ENCODE measurements at places on chromosomes 4 and X. TPM values are rescaled to one million over a fixed set of nuclear protein-coding genes. Genes with fewer than 3 reads are reported as not detected.

- no peaks in the 10 kb centered on the region for H3K27me3 ChIP-seq
- H3K36me3 ChIP-seq = no peaks in the 10 kb centered on the region
- no peak overlapping the region for H3K27ac ChIP-seq
- no peak overlapping the region for H3K4me3 ChIP-seq
- no peaks in the 10 kb centered on the region for H3K4me1 ChIP-seq
Measured at GRCh38 chrX:49209434-49210251, 9.7 kb upstream of the SYP start.

DNA sequence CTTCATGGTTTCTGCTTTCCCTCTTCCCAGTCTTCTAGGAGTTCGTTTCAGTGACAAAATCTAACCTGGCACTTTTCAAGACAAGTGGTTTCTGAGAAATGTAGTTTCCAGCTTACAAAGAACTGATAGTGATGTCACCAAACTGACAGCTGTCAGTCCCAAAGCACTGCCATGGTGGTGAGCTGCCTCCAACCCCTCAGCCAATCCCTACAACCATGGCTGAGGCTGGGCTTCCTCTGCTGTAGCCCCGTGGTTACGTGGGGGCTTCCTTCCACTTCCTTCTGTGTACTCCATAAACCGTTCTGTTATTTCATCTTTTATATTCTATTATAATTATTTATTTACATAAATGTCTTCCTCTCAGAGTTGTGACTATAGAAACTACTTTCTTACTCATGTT, 198.6 kb upstream of the AGA start:
- no peaks in the 10 kb centered on the region for H3K36me3 ChIP-seq
- no peaks in the 10 kb centered on the region for H3K27me3 ChIP-seq
- no peaks in the 10 kb centered on the region for H3K4me1 ChIP-seq

DNA sequence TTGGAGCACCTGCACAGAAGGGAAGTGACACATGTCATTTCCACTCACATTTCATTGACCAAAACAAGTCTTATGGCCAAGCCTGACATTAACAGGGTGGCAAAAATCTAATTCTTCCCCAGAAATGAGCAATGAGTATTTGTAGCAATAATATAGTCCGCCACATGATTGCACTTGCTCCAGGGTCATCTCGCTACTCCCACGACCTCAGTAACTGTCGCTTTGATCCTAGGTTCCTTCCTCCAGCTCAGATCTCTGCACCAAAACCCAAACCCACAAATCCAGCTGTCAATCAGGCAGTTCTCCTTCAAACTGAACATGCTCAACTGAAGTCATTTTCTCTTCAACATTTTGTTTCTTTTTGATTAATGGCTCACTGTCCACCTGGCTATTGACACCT, 25.2 kb upstream of the PTTG2 start:
- no peak overlapping the region for H3K4me3 ChIP-seq
- no peak for DNase-seq

GRCh38 chr4:30718021-30718542, 2.1 kb upstream of the PCDH7 start:
- no peaks in the 10 kb centered on the region for H3K36me3 ChIP-seq
- peaks cover 53% of the 10 kb centered on the region for H3K4me1 ChIP-seq
- DNase-seq = no peak
- H3K27ac ChIP-seq = no peak overlapping the region

DNA sequence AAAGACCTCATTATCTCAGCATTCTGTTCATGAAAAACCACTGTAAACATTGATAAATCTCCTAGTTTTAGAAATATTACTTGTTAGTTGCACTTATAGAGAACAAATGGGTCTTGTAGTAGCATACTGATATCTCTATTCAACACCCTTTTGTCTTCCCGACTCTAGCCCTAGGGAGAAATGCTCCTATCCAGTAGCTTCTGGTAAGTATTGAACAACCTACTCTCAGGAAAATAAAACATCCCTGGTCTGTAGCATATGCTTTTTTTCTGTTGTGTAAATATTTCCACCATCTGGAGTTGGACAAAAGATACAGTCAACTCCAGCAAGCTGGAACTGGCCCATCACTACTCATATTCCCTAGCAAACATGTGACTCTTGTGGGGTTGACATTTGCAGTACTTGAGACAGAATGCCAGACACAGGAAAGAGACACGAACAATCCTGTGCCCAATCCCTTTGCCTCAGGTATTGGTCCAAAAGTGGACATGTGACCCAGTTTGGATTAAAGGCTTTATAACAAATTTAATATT, 188.2 kb downstream of the GC start:
- no peaks in the 10 kb centered on the region for H3K4me1 ChIP-seq
- no peaks in the 10 kb centered on the region for H3K36me3 ChIP-seq
- no peak for DNase-seq
- H3K27ac ChIP-seq = no peak overlapping the region

EDA gene
- 0.50 TPM for total RNA-seq

- DNase-seq = no peak
- H3K27me3 ChIP-seq = no peaks in the 10 kb centered on the region
- H3K4me1 ChIP-seq = no peaks in the 10 kb centered on the region
- H3K36me3 ChIP-seq = no peaks in the 10 kb centered on the region
Measured at GRCh38 chr4:156103311-156103710, 149.6 kb upstream of the CTSO start.

DNA sequence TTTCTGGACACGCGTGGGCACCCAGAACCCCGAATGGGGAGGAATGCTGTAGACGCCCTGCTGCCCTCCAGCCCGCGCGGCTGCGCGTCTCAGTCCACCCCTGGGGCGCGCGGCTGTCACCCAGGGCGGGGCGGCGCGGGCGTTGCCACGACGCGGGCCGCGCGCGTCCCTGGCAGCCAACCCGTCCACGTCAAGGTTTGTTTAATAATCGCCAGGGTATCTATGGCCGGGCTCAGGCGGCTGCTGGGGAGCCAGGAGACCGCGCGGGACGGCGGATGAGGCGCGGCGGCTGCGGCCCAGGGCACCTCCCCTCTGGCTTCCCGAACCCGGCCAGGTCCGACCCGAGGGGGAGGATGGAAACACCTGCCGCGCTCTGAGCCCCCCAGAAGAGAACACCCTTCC, at the start of gene SPATA18:
SPATA18 (plus strand) TSS at position 92 of the 402 bp plus-strand sequence. CDS start 401 bp downstream, outside the sequence.
- H3K27ac ChIP-seq = no peak within 1 kb of the TSS
- DNase-seq = no peak
- no peak within 1 kb of the TSS for H3K4me3 ChIP-seq
- peaks cover 17% of the 10 kb centered on the region for H3K27me3 ChIP-seq

DNA sequence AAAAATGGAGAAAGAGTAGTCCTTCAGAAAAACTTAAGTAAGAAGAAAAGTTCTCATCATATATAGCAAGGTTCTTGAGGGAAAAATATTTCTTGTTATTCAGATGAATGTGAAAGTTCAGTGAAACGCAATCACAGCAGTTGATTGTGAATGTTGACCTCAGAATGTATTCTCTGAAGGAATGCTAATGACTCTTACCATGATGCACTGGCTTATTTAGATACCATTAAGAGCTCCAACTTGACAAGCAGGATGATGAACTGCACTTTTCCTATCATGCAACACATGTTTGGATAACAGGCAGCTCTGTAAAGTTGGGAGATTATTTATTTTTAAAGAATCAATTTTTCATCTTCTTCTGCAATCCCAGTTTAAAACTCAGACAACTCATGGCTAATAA, 115.5 kb upstream of the MYOZ2 start:
- peaks cover 2% of the 10 kb centered on the region for H3K27me3 ChIP-seq
- no peak overlapping the region for H3K4me3 ChIP-seq
- no peaks in the 10 kb centered on the region for H3K4me1 ChIP-seq
- H3K27ac ChIP-seq = no peak overlapping the region

- no peaks in the 10 kb centered on the region for H3K36me3 ChIP-seq
- no peak overlapping the region for H3K4me3 ChIP-seq
- no peak for DNase-seq
- no peaks in the 10 kb centered on the region for H3K27me3 ChIP-seq
- no peaks in the 10 kb centered on the region for H3K4me1 ChIP-seq
Measured at GRCh38 chr4:145788755-145789154, 108.8 kb downstream of the C4orf51 start.

RHOH gene
- 233 TPM for total RNA-seq

RBMX gene
- 208 TPM for total RNA-seq

GRCh38 chrX:109393859-109394258, 88.0 kb downstream of the GUCY2F start:
- DNase-seq = no peak
- H3K4me1 ChIP-seq = no peaks in the 10 kb centered on the region
- H3K4me3 ChIP-seq = no peak overlapping the region
- no peak overlapping the region for H3K27ac ChIP-seq
- H3K36me3 ChIP-seq = no peaks in the 10 kb centered on the region

- peak overlapping the region; percentile 90 for H3K4me3 ChIP-seq
- H3K27ac ChIP-seq = peak overlapping the region; percentile 93
- H3K4me1 ChIP-seq = peaks cover 13% of the 10 kb centered on the region
- peaks cover 5% of the 10 kb centered on the region for H3K36me3 ChIP-seq
- DNase-seq = peak; percentile 47
- H3K27me3 ChIP-seq = no peaks in the 10 kb centered on the region
Measured at GRCh38 chr4:185424905-185425646, 688 bp downstream of the UFSP2 start.

- H3K4me3 ChIP-seq = no peak overlapping the region
- peaks cover 3% of the 10 kb centered on the region for H3K27me3 ChIP-seq
- no peaks in the 10 kb centered on the region for H3K36me3 ChIP-seq
- DNase-seq = no peak
- H3K4me1 ChIP-seq = no peaks in the 10 kb centered on the region
Measured at GRCh38 chr4:151854731-151855130, 93.9 kb upstream of the GATB start.

JADE3 gene
- 0.54 TPM for total RNA-seq

FAM53A gene
- 1.9 TPM for total RNA-seq

DNA sequence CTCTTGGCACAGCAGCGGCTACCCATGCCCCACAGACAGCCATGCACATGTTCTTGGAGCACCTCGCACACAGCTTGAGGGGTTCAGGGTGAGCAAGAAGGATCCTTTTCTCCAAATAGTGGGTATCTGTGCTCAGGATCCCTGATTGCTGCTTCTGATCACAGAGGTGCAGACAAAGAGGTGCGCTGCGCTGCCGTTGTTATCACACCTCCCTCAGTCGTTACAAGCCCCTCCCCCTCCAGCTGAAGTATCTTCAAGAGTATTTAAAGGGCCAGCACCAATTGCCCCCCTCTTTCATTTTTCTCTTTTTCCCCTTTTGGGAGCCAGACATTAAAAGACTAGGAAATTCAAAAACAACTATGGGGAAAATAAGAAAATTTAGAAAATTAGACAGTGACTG, 44.3 kb downstream of the NELFA start:
- no peak for DNase-seq
- H3K36me3 ChIP-seq = peaks cover 24% of the 10 kb centered on the region
- H3K27ac ChIP-seq = no peak overlapping the region
- no peak overlapping the region for H3K4me3 ChIP-seq
- H3K4me1 ChIP-seq = no peaks in the 10 kb centered on the region
- H3K27me3 ChIP-seq = no peaks in the 10 kb centered on the region

- no peak for DNase-seq
- H3K4me3 ChIP-seq = no peak overlapping the region
- H3K27ac ChIP-seq = no peak overlapping the region
- no peaks in the 10 kb centered on the region for H3K4me1 ChIP-seq
- H3K36me3 ChIP-seq = no peaks in the 10 kb centered on the region
Measured at GRCh38 chrX:69607616-69608015, 8.3 kb upstream of the EDA start.

DNA sequence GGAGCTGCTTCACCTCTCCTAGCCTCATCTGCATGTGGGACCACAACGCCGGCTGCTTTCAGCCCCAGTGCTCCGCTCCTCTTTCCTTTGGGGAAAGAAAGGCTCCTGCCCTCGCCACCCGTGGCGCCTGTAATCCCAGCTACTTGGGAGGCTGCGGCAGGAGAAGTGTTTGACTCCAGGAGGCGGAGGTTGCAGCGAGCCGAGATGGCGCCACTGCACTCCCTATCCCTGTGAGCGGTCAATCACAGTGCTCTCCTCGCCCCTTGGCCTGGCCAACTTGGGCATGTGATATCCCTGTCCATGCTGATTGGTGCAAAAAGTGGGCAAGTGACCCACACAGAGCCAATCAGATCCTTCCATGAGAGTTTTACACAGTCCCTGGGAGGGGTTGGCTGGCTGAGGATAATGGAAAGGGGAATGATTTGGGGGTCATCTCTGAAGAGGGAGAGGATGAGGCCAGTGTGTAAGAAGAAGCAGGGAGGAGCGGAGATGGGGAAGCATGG, 56.2 kb downstream of the WFS1 start:
- no peak for DNase-seq
- no peak overlapping the region for H3K27ac ChIP-seq

RPS3A gene
- 1,074 TPM for total RNA-seq

DNA sequence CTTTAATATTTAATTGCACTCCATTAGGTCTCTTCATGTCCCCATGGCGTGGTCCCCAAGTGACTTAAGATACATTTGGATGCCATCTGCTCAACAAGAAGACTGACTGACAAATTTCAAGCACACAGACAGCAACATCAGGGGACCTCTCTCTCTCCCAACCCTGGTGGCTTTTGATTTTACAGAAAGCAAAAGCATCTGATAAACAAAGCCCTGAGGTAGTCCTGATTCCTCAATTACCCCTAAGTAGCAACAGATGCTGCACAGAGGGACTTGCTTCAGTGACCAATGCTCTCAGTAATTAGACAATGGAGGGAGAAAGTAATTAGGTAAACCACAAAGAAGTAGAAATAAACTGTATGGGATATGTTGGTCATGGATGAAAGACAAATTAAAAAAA, 426.4 kb downstream of the INPP4B start:
- H3K4me3 ChIP-seq = no peak overlapping the region
- no peaks in the 10 kb centered on the region for H3K4me1 ChIP-seq
- no peak overlapping the region for H3K27ac ChIP-seq

GRCh38 chr4:122968227-122968812, 45.9 kb upstream of the NUDT6 start:
- H3K27ac ChIP-seq = no peak overlapping the region
- no peaks in the 10 kb centered on the region for H3K4me1 ChIP-seq
- H3K36me3 ChIP-seq = no peaks in the 10 kb centered on the region
- H3K4me3 ChIP-seq = no peak overlapping the region
- DNase-seq = no peak

APELA gene
- not detected for total RNA-seq

Data from natural killer cell (primary cell).